ENCODE measurements at places on chromosomes 13 and 19. TPM values are rescaled to one million over a fixed set of nuclear protein-coding genes. Genes with fewer than 3 reads are reported as not detected.

- DNase-seq, result no peak
- no peaks in the 10 kb centered on the region for H3K27me3 ChIP-seq
- no peak overlapping the region for H3K4me3 ChIP-seq
- H3K4me1 ChIP-seq, result no peaks in the 10 kb centered on the region
Measured at GRCh38 chr19:57290970-57291369, 10.7 kb downstream of the ZNF460 start.

DNA sequence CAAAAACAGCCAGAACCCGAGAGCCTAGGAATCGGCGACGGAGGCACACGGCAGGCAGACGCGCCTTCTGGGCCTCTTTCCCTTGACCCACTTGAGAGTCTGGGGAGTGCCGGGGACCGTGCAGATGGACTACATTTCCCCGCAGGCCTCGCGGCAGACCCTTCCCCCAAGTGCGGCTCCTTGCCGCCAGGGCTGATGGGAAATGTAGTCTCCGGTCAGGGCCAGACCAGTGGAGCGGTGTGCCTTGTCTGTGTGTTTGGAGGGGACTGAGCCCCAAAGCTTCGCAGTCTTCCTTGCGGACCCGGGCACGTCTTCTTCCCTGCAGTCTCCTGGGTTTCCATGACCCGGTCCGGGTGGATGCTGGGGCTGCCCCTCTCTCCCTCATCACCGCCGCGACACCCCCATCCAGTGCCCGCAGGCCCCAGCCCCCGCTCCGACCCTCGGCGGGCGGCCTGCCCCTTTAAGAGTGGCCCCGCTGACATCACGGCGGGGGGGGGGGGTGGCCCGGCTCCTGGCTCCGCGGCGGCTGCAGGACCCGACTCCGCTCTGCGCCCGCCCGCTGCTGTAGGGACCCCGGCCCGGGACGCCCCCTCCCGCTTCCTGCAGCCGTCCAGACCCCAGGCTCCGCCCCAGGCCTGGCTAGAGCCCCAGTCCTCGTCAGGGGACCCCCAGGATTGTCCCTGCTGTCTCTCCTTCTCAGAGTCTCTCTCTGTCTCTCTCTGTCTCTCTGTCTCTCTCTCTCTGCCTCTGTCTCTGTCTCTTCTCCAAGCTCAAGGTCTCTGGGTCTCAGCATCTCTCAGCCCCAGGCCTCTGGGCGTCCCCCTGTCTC is 758 bp upstream of the CACNG7 start:
- peaks cover 5% of the 10 kb centered on the region for H3K4me1 ChIP-seq
- H3K27me3 ChIP-seq, result peaks cover 31% of the 10 kb centered on the region
- H3K4me3 ChIP-seq, result peak overlapping the region; percentile 46
- DNase-seq, result peak; percentile 40

DNA sequence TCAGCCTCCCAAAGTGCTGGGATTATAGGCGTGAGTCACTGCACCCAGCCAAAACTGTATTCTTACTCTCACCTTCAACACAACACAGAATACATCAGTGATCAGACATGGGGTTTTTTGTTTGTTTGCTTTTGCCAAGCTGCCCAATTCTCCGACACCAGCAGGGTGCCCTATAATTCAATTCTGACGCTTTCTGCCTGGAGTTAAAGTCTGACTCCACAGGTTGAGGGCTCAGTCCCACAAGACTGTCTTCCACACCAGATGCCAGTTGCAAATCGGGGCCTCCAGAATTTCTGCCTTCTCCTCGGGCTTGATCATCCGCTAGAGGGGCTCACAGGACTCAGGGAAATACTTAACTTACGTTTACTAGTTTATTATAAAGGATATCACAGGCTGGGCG is 22.1 kb downstream of the FBN3 start:
- peaks cover 6% of the 10 kb centered on the region for H3K27me3 ChIP-seq
- no peaks in the 10 kb centered on the region for H3K36me3 ChIP-seq
- DNase-seq, result no peak
- H3K4me3 ChIP-seq, result no peak overlapping the region

- no peak overlapping the region for H3K4me3 ChIP-seq
- DNase-seq, result no peak
- H3K27me3 ChIP-seq, result no peaks in the 10 kb centered on the region
- H3K27ac ChIP-seq, result no peak overlapping the region
Measured at GRCh38 chr13:30832845-30833332, 73.2 kb upstream of the MEDAG start.

GRCh38 chr19:35206379-35206778 is 22.2 kb downstream of the FAM187B start:
- no peaks in the 10 kb centered on the region for H3K36me3 ChIP-seq
- H3K4me1 ChIP-seq, result no peaks in the 10 kb centered on the region
- H3K27me3 ChIP-seq, result peaks cover 3% of the 10 kb centered on the region
- no peak overlapping the region for H3K4me3 ChIP-seq

DNA sequence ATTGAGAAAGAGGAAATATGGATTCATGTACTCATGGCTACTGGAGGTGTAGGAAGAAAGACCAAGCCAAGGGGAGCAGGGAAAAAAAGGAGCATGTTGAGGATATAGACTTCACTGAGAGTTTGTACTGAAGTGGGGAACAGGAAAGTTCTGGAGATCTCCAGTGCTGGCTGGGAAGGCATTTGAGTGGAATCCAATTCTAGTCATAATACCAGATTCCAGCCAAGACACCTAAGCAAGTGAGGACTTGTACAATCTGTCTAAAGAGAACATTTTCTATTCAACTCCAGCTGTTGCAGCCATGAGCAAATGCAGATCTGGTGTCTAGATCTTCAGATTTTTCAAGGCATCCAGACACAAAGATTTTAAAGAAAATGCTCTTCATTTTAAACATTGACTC is 412.5 kb downstream of the OXGR1 start:
- no peak overlapping the region for H3K27ac ChIP-seq
- no peaks in the 10 kb centered on the region for H3K36me3 ChIP-seq
- no peak overlapping the region for H3K4me3 ChIP-seq
- DNase-seq, result no peak

DNA sequence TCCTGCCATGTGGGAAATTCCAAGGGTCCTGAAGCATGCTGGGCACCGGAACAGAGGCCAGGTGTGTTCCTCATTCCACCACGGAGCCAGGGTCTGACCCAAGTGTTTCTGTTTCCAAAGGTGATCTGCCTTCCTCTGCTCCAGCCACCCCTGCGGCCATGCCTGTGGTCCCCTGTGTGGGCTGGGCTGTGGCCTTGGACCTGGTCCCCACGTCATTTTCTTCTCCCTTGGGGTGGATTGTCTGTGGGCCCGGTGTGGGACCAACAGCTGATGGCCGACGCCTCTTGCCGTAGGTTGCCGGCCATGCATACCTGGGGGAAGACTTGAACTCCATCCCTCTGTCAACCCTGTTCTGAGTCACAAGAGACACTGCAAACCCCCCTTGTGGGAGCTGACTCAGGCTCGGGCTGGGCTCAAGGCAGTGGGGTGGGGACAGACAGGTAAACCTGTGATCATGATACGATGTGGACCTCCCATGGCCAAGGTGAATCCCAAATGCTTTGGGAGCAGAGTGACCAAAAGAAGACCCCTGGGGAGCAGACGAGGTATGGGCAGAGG is 35.0 kb downstream of the ATP11A start:
- DNase-seq, result no peak
- peaks cover 24% of the 10 kb centered on the region for H3K4me1 ChIP-seq
- H3K27ac ChIP-seq, result no peak overlapping the region
- no peaks in the 10 kb centered on the region for H3K36me3 ChIP-seq
- no peaks in the 10 kb centered on the region for H3K27me3 ChIP-seq

DNA sequence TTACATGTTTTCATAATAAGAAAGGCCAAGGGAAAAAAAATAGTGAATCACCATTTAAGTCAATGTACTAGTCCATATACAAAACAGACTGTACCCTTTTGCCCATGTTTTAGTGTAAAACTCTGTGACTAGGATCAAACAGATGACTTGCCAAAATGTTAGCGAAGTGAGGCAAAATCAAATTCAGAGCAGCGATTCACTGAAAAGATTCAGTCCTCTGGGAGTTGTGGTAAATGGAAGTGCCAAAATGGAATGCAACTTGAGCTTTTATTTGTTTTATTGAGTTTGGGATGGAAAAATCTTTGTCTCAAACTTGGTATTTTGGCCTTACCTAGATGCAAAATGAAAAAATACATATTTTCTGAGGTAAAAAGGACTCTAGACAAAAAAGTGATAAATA is 9.1 kb downstream of the CDADC1 start:
- DNase-seq, result peak; percentile 10
- no peaks in the 10 kb centered on the region for H3K4me1 ChIP-seq
- H3K4me3 ChIP-seq, result no peak overlapping the region
- H3K27ac ChIP-seq, result no peak overlapping the region
- H3K36me3 ChIP-seq, result peaks cover 23% of the 10 kb centered on the region

Gene ZNF586
- 5.6 TPM for polyA plus RNA-seq

- H3K36me3 ChIP-seq, result no peaks in the 10 kb centered on the region
- DNase-seq, result peak; percentile 91
- peak overlapping the region; percentile 95 for H3K27ac ChIP-seq
Measured at GRCh38 chr19:9792206-9793070, 23.9 kb upstream of the ZNF846 start.

DNA sequence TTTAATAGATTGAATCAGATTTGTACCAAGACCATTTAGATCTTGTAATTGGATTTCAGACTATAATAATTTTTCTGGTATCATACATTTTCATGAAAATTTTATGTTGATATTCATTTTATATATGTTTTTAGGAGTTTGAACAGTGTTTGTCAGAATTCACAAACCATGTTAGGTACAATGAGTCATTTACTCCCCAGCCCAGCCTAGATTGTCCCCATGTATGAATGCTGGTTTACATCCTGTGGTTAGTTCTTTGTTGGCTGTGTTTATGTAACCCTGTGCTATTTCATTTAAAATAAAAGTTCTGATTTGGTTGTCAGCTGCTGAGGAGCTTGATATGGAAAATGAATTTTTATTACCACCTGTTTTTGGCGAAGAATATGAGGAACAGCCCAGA is 96.7 kb downstream of the GJA3 start:
- no peaks in the 10 kb centered on the region for H3K27me3 ChIP-seq
- H3K4me1 ChIP-seq, result no peaks in the 10 kb centered on the region
- no peak overlapping the region for H3K4me3 ChIP-seq
- no peak overlapping the region for H3K27ac ChIP-seq
- peak; percentile 77 for DNase-seq
- H3K36me3 ChIP-seq, result peaks cover 29% of the 10 kb centered on the region

DNA sequence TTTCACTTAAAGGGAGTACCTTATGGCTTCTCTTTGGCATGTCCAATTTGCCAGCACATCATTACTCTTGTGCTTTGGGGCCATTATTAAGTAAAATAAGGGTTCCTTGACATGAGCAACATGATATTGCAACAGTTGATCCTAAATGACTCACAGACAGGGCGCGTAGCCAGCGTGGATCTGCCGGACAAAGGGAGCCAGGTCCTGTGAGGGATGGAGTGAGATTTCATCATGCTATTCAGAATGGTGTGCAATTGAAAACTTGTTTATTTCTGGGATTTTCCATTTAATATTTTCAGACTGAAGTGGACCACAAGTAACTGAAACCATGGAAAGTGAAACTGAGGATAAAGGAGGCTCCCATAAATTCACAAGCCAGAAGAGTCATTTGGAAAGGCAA is 48.6 kb upstream of the WASF3 start:
- H3K27ac ChIP-seq, result peak overlapping the region; percentile 62
- no peaks in the 10 kb centered on the region for H3K36me3 ChIP-seq
- H3K4me3 ChIP-seq, result no peak overlapping the region
- no peaks in the 10 kb centered on the region for H3K27me3 ChIP-seq
- no peaks in the 10 kb centered on the region for H3K4me1 ChIP-seq

- H3K27ac ChIP-seq, result no peak overlapping the region
- no peak for DNase-seq
- H3K4me1 ChIP-seq, result no peaks in the 10 kb centered on the region
- H3K4me3 ChIP-seq, result no peak overlapping the region
Measured at GRCh38 chr19:44344255-44344654, 12.2 kb downstream of the ZNF112 start.

Gene GSX1
- not detected for polyA plus RNA-seq

Gene ADGRE1
- polyA plus RNA-seq, result not detected

GRCh38 chr13:41589434-41589833 is 132.1 kb downstream of the RGCC start:
- H3K27me3 ChIP-seq, result no peaks in the 10 kb centered on the region
- no peak overlapping the region for H3K4me3 ChIP-seq
- DNase-seq, result no peak
- H3K4me1 ChIP-seq, result peaks cover 16% of the 10 kb centered on the region
- H3K27ac ChIP-seq, result peak overlapping the region; percentile 81

DNA sequence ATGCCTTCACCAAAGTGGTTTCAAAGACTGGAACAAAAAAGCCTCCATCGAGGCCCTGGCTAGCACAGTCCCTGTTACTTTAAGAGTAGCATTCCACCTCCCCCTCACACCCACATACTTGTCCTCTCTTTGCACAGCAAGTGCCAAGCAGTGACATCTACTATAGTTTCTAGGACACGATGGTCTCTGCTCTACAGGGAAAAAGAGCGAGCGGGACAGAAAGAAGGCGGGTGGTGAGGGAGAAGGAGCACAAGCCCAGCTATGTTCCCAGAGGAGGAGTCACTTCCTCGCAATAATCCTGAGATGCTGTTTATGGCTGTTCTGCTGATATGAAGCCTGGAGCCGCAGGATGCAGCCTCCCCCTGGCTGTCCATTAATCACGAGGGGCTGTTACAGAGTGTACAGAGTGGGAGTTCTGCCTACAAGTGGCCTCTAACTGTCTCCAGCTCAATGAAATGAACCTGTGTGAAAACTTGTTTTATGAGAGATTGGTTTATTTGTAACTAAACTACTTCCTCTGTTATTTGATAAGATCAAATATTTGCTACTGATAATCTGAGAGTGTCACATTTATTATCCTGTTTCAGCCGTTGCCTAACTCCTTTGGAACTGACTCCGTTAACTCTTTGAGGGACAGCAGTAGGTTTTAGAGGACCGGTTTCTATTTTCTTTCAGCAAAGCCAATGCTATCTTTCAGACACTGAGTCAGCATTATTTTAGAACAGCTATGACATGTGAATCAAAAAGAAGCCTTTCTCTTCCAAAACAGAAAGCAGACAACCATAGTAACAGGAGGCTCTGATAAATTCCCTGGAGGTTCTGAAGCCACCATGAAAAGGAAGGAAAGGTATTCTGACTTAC is 208.0 kb downstream of the SPRY2 start:
- no peaks in the 10 kb centered on the region for H3K36me3 ChIP-seq
- peaks cover 3% of the 10 kb centered on the region for H3K4me1 ChIP-seq
- DNase-seq, result peak; percentile 62
- H3K4me3 ChIP-seq, result peak overlapping the region; percentile 26

GRCh38 chr13:20069956-20070355 is 90.9 kb downstream of the GJA3 start:
- no peaks in the 10 kb centered on the region for H3K27me3 ChIP-seq
- H3K27ac ChIP-seq, result no peak overlapping the region
- no peaks in the 10 kb centered on the region for H3K4me1 ChIP-seq

DNA sequence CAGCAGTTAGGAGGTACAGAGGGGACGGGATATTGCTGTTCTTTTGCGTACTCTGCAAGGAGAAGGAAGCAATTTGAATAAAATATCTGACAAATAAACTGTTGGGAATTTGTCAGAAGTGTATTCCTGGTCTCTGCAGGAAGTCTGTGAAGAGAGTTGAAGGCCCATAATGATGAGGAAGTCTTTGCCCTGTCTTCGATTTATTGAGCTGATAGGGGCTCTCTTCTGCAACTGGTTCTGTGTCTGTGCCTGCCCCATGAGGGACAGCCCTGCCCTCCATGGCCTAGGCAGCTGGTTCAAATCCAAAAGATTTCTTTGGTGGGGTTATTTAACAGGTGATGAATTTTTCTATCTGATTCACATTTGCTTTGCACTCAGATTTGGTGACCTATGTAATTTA is 339.7 kb upstream of the EDNRB start:
- H3K27me3 ChIP-seq, result no peaks in the 10 kb centered on the region
- DNase-seq, result no peak
- no peak overlapping the region for H3K27ac ChIP-seq
- H3K4me1 ChIP-seq, result no peaks in the 10 kb centered on the region

Gene ACER1
- 0.11 TPM for polyA plus RNA-seq

Data from IMR-90 (cell line).